ENCODE measurements at places on chromosomes 4 and X. TPM values are rescaled to one million over a fixed set of nuclear protein-coding genes. Genes with fewer than 3 reads are reported as not detected.

GRCh38 chr4:12579172-12579571, 905.0 kb downstream of the RAB28 start:
- DNase-seq: no peak

The CENPE gene
- total RNA-seq: 42.6 TPM

GRCh38 chr4:157170321-157170720, 50.2 kb upstream of the GRIA2 start:
- no peak for DNase-seq

GRCh38 chr4:103450693-103451092, 252.6 kb upstream of the CENPE start:
- DNase-seq: no peak

DNA sequence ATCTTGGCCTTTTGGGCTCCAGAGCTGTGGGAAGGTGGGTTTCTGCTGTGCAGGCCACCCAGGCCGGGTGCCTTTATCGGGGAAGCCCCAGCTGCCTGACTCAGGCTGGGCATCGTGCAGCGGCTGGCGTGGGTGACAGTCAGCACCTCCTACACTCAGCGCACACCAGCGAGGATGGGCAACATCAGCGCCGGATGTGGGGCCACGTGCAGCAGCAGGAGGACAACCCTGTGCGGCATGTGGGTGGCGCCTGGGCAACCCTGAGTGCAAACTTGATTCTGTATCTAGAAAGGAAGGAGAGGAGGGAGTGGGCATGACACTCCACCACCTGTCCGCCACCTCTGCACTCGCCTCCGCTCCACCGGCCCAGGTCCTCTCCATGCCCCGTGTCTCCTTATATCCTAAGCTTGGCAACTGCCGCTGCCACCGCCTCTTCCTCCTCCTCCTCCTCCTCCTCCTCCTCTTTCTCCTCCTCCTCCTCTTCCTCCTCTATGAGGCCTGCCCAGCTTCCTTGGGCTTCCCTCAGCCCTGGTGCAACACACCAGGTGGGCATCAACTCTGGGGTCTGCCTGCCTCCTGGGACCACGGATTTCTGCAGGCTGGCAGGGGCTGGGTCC, 107.4 kb upstream of the AFAP1 start:
- no peak for DNase-seq

The RHOXF2 gene
- total RNA-seq: not detected

DNA sequence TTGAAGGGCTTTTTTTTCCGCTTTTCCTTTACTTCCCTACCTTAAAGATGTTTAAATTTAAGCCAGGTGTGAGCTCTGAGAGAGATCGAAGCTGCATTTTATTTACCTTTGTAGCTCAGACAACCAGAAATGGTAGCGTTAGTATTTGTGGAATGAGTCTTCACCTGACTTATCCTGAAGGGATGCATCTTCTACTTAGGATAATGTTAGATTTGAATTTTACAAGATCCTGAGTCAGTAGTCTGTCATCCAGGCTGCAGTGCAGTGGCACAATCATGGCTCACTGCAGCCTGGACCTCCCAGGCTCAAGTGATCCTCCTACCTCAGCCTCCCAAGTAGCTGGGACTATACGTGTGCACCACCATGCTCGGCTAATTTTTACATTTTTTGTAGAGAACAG, 26.2 kb downstream of the TMSB4X start:
- no peak for DNase-seq

The GLUD2 gene
- 0.13 TPM for total RNA-seq

The ARHGEF9 gene
- total RNA-seq: 21.9 TPM

GRCh38 chr4:130092187-130093015, 996.4 kb downstream of the C4orf33 start:
- DNase-seq: no peak

The CCKAR gene
- total RNA-seq: not detected
